ENCODE measurements at places on chromosomes 6 and 20.

- DNase-seq: no peak
Observed at GRCh38 chr6:6595952-6596351, 7.4 kb downstream of the LY86 start.

DNA sequence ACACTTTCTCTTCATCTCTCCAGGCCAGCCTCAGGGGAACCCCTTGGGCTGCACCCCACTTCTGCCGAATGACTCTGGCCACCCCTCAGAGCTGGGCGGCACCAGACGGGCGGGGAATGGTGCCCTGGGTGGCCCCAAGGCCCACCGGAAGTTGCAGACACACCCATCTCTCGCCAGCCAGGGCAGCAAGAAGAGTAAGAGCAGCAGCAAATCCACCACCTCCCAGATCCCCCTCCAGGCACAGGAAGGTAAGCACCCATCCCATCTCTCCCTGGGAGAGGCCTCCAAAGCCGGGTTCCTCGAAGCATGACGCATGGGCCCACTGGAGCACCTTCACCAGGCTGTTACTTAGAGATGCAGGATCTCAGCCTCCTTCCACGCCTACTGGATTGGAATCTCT is 11.3 kb downstream of the MDFI start:
- no peak for DNase-seq

GRCh38 chr6:43301081-43301870 is 3.2 kb downstream of the SLC22A7 start:
- no peak for DNase-seq

DNA sequence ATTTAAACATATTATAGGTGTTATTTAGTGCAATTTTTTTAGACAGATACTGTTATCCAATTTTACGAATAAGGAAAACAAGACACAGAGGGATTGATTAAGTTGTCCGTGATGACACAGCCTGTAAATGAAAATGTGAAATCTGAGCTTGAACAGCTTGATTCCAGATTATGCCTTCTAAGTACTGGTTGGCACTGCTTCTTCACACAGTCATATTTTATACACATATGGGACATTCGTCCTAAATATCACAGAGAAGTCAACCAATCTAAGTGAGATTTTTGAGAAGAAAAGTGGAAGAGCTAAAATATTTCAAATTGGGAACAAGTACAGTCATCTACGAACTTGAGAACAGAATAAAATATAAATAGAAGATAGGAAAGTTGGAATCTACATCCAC is 756.3 kb downstream of the BCKDHB start:
- no peak for DNase-seq

DNA sequence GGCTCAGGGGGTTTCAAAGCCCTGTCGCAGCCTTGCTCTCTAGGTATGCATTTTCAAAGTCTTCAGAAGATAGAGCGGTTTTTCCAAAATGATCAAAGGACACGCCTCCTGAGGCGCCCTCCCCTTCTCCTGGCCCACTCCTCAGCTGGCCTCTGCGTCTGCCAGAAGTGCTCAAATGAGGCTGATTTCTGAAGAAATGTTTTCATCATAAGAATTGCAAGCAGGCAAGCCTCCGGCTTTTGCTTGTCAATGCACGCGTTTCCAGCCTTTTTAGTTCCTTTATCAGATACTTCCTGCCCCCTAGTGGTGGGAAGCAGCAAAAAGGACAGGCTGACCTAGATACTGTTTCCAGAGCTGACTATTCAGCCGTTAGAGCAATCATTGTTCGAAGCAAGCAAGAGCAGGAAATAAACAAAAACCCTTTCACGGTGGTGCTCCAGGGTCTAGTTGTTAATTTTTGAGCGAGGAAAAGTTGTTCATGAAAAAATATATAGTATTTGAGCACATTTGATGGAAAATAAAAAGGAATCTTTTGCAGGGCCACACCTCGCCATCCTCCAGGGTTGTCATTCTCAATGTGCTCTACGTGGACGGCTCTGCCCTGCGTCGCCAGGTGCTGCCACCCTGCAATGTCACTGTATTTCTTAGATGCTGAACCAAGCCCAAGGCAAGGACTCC is 93.4 kb upstream of the ASF1A start:
- peak; percentile 72 for DNase-seq

- DNase-seq: no peak
Observed at GRCh38 chr20:62978561-62978943, 26.0 kb downstream of the SLC17A9 start.

DNA sequence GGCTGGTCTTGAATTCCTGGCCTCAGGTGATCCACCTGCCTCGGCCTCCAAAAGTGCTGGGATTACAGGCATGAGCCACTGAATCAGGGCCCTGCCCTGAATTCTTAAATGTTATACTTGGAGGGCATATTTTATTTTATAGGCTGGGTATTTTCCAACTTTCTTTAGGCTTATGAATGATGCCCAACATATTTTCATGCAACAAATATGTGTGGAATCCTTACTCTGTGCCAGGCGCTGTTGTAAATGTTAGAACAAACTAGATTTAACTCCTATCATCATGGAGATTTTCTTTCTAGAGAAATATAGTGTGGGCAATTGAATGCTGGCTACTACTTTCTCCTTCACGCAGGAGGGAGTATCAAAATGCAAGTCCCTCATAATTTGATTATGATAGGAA is 71.2 kb downstream of the SAMD5 start:
- no peak for DNase-seq

GRCh38 chr20:56430957-56431356 is 18.9 kb downstream of the CASS4 start:
- DNase-seq: no peak

GRCh38 chr6:1629316-1629715 is 19.6 kb downstream of the FOXC1 start:
- no peak for DNase-seq

- DNase-seq: no peak
Observed at GRCh38 chr6:145621776-145622175, 113.5 kb downstream of the EPM2A start.

DNA sequence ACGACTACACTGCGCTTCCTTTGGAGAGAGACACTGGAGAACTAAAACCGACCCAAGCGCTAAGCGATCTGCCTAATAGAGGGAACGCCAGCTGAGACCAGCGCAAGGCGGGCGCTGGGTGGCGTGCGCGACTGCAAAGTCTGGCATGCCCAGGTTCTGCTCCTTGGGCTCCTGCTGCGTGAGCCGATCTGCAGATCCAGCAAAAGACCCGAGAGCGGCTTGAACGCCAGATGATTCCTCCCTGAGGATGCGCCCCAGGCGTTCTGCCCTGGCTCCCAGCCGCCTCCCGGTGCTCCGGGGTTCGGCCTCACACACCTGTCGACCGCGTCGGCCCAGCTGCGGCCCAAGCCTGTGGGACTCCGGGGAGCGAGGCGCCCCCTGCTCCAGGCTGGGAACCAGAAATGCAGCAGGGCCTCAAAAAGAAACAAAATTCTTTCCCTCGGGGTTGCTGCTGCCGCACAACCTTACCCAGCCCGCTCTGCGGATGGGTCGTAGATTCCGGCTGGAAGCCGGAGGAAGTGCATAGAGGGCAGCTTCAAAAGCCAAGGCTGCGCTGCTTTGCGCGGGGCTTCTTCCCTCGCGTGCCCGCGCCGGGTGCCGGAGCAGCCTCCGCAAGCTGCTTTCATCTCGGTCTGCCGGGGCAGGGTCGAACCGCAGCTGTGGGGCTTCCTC is 17.9 kb upstream of the PRDM13 start:
- no peak for DNase-seq

GRCh38 chr20:77231-77630 is 10.2 kb upstream of the DEFB125 start:
- DNase-seq: no peak

DNA sequence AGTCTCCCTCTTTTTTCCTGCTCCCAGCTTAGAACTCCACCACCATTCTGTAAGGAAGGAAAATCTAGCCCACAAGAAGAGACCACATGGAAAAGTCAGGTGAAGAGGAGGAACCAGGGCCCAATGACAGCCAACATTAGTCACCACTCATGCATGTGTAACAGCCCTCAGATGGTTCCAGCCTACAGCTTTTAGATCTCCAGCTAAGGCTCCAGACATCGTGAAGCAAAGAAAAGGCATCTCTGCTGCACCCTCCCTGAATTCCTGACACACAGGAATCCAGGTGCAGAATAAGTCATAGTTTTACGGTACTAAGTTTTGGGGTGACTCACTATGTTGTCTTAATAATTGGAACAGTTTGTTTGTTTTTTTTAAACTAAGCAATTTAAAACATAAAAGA is 25.5 kb downstream of the DCDC2 start:
- no peak for DNase-seq

GRCh38 chr20:46648903-46649649 is 2.2 kb downstream of the SLC13A3 start:
- DNase-seq: no peak

DNA sequence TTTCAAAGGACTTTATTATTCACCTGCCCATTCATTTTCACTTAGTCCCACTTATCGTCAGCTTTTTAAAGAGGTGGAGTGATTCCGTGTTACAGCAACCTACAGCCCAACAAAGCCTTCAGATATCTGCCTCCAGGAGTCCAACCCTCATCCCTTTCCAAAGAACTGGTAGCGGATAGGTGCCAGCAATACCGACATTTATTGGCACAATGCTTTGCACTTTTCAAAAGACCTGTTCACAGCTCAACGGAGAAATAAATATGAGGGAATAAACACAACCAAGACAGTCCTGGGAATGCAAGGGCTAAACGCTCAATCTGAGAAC is 819 bp upstream of the MTRF1L start:
- DNase-seq: no peak

DNA sequence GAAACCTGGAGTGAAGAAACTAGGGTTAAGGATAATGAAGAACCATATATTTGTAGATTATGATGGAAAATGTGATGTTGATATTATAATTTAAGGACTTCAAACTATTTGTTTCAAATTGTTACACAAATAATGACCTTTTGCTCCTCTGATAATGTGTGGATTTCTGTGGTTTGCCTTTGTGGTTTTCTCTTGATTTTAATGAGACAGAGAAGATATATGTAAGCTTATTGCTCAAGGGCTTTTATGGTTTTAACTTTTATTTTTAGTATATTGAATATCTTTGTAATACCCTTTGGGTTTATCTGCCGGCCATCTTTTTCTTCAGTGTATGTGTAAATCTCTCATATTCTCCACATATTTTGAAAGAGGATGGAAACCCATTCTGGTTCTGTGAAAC is 362.3 kb downstream of the RIMS1 start:
- DNase-seq: no peak

GRCh38 chr20:25249198-25249931 is 1.5 kb downstream of the PYGB start:
- DNase-seq: no peak

DNA sequence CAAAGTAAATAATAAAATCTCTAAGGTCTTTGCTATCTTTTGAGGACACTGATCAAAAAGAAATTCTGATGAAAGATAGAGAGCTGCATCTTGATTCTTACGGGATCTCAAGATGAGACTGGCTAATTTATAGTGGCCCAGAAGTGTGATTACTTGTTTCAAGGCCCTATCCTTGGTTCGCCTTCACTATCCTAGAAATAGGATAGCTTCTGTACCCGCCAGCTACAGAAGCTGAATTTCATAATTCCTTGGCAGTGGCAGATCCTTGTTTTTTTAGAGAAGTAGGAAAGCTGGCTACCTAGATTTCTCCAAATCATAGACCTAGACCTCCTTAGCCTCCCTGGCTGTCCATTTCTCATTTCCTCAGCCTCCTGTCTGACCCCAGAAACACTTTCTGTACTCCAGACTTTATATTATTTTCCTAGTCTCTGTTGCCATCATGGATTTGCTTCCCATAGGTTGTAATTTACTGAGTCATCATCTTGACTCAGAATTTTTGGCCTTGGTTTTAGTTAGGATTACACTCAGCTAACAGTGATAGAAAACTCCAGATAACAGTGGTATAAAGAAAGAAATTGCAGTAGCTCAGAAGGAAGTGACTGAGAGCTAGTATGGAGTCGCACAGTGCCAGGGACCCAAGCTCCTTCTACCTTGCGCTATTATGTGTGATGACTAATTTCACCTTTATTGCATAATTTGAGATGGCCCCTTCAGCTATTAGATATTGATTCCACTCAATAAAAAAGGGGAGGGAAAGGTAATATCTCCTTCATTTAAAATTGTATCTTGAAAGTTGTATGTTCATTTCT is 27.7 kb downstream of the PHF3 start:
- no peak for DNase-seq

- DNase-seq: no peak
Observed at GRCh38 chr6:130282234-130282995, 59.7 kb upstream of the SAMD3 start.

- DNase-seq: no peak
Observed at GRCh38 chr6:136337121-136337520, 47.5 kb upstream of the BCLAF1 start.

GRCh38 chr6:40999569-40999968 is 39.5 kb downstream of the UNC5CL start:
- no peak for DNase-seq

DNA sequence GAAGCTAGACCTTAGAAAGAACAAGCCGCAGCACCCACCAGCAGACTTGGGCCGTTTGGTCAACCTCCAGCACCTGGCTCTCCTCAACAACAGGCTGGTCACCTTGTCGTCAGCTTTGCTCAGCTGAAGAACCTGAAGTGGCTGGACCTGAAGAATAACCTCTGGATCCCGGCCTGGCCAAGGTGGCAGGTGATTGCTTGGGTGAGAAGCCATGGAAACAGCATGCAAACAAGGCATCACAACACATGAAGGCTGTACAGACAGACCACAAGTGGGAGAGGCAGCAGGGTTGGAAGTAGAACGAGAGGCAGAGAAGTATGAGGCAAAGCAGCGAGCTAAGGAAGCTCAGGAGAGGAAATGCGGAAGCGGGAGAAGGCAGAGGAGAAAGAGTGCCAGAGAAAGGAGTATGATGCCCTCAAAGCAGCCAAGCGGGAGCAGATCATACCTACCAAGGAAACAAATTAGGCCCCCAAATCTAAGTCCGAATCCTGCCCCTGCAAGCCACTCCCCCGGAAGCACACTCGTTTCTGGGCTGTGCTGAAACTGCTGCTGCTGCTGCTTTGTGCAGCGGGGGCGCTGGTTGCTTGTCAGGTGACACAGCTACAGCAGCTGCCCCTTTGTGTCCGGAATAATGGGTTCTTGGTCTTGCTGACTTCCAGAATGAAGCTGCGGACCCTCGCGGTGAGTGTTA is 121.6 kb upstream of the LGSN start:
- DNase-seq: no peak

DNA sequence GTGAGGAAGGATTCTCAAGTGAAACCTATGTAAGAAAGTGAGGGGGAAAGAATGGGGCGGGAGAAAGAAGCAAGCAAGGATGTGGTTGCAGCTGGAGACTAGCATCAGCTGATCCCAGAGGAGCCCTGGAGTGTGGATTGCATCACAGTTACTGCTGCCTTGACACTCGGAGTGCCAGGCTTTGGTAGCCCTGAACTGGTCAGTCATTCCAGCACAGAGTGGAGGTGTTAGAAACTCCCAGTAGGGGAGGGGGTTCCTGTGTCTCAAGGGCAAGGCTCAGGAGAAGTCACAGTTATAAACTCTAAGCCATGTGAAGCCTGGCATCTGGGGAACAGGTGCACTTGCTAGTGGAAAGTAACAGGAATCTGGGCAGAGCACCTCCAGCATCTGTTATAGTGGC is 23.5 kb downstream of the SNAP25 start:
- no peak for DNase-seq

GRCh38 chr6:158713469-158713868 is 63.6 kb downstream of the SYTL3 start:
- DNase-seq: no peak

GRCh38 chr6:155351273-155352129 is 37.2 kb upstream of the TFB1M start:
- no peak for DNase-seq

GRCh38 chr20:1130847-1131246 is 12.4 kb downstream of the PSMF1 start:
- no peak for DNase-seq

- no peak for DNase-seq
Observed at GRCh38 chr20:43766917-43767316, 40.1 kb upstream of the GTSF1L start.
